ENCODE measurements at places on chromosomes 3 and 15.

GRCh38 chr3:109902549-109902948, 565.2 kb upstream of the DPPA4 start:
- no peak for DNase-seq

- no peak for DNase-seq
These were observed 29.8 kb downstream of the LOXL1 start for GRCh38 chr15:73955861-73956742.

- DNase-seq, result no peak
These were observed 15.6 kb downstream of the THBS1 start for GRCh38 chr15:39596358-39597051.

DNA sequence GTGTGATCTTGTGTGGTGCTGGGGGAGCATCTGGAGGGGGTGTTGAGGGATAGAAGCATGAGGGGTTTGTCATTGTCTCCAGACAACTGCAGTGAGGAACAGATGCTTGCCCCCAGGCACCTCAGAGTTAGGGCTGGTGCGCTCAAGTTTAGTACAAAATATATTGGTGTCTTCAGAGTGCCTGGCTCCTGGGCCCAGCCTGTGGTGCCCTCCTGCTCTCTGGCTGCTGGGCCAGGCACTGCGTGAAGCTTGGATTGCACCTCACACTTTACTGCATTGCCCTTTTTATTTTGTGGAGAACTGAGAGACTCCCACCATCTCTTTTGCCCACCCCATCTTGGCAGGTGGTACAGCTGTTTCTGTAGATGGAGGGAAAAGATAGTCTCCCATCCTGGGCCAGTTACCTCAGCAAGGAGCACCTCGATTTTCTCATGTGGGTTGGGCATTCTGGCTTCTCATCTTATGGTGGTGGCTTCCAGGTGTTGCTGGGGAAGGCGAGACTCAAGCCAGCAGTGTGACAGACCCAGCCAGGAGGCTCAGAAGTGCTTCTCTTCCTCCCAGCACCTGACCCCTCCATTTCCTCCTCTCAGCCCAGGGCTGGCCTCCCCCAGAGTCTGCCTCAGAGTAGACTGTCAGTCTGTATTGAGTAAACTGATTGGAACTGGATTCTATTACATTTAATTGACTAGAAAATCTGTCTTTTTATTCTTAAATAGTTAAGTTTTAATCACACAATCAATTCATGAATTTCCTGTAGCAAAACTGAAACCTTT, 140.5 kb downstream of the DNAJB8 start:
- DNase-seq, result no peak

- no peak for DNase-seq
These were observed 20.3 kb upstream of the ALAS1 start for GRCh38 chr3:52177701-52178042.

DNA sequence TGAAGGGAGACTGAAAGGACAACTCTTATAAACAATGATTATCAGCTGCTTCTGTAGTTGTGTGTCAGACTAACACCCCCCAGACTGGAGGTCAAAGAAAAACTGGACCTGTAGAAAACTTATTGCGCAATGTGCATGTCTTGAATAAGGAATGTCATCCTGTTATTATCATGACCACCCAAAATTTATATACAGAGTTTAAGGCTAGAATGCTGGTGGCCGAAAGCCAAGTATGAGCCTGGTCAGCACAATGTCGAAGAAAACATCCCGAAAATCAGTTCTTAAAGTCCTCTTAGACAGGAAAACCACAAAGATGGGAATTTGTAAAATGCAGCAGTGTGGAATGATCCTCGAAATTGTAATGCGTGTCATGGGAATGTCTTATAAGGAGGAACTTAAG, 29.3 kb downstream of the RFTN1 start:
- DNase-seq, result no peak

GRCh38 chr15:81945014-81945615, 100.7 kb downstream of the MEX3B start:
- no peak for DNase-seq

DNA sequence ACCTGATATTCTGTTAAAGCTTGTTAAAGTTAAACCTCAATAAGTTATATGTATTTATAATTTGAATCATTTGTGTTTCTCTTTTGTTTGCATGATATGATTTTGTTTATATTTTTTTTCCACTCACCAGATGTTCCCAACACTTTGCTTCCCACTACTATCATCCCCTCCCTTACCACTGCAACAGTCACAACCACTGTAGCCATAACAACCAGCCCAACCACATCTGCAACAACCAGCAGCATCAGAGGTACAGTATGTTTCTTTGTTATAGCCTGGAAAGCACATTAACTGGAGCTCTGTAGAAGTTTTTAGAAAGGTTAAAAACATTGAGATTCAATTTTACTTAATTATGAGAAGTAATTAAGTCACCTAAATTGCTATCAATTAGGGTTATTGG, 1011.9 kb downstream of the VGLL3 start:
- DNase-seq, result no peak

DNA sequence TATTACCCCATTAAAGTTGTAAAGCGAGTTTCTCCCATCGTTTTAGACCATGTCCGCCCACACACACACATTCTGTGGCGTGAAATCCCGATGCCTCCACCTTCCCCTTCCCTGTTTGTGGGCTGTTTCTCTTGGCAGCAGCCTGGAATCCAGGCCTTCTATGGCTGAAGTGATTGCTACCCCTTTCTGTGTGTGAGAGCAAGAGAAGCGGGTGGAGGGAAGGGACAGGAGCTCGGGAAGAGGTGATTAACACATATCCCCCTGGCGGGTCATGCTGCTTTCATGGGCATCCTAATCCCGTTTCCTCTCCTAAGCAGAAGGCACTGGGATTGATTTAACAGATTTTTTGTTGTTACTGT, 283.8 kb upstream of the RGMA start:
- no peak for DNase-seq

DNA sequence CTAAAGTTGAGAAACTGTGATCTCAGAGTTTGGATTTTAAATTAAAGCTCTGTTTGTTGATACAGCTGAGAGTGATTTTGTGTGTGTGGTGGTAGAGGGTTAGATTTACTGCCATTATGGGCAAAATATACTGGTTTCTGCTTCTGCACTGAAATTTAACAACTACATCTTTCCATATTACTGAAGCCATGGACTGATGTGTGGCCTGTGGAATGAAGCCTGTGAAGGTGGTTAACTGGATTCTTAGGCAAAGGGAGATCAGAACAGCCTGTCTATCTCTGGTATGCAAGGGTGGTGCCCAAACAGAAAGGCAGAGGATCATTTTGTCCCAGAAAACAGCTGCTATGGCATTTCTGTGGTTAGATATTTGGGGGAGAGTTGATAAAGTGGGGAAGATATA, 297.3 kb upstream of the THBS1 start:
- DNase-seq, result no peak

DNA sequence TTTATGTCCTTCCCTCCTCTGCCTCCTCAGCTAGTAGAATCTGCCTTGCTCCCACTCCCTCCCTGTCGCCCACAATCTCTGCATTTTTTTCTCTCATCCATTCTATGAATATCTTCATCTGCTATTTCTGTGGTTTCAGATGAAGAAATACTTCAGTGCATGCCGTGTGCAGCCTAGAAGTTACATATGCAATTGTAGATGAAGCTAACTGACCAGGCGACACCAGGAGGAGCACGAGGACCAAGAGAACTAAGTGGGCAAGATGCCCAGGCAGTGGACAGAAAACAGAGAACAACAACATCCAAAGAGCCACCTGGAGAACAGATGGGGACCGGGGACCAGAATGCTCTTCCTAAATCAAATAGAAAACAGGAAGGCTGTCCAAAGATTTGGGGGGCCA, 121.4 kb upstream of the ATP11B start:
- DNase-seq, result no peak

- no peak for DNase-seq
These were observed 69.5 kb downstream of the ATP2B2 start for GRCh38 chr3:10435850-10436249.

DNA sequence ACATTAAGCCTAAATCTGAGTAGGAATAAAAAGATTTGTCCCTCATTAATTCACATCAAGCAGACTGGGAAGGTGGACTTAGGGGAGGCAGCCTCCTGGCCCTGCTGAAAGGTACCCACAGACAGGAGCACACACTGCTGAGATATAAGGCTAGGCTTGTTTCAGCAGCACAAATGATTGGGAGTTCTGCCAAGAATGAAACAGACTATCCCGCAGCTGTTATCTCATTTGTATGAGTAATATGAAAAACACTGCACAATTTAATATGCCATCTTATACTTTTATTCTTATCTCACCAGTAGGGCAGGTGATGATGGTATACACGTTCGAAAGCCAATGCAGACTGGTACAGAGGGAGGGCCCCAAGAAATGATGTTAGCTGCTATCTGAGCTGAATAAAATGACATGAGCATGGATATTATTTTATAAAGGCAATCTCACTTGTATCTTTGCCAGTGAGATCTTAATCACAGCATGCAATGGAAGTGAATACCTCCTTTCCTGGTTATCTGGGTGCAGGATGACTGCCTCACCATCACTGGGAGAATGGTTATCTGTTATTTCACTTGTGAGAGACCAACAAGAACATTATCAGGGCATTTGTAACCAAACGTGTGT, 258.7 kb upstream of the PPP2R3A start:
- DNase-seq, result no peak

GRCh38 chr15:69871511-69872134, 226.1 kb downstream of the TLE3 start:
- DNase-seq, result no peak

GRCh38 chr3:140117096-140117526, 182.1 kb downstream of the CLSTN2 start:
- no peak for DNase-seq

- DNase-seq, result no peak
These were observed 32.2 kb upstream of the CDCP1 start for GRCh38 chr3:45178183-45179023.

DNA sequence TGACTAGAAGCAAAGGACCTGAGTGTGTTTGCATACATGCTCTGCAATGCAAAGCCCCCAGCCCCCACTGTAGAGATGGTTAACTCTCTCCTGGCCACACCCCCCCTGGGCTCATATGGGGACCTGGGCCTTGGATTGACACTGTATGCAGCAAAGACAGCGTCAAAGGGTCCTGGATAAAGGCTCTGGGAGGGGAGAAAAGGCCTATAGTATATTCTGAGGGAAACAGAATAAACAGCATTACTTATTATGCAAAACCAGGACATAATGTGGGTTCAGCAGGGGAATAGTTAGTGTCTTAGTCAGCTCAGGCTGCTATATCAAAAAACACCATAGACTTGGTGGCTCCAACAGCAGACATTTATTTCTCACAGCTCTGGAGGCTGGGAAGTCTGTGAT, 158.7 kb downstream of the APBA2 start:
- no peak for DNase-seq

DNA sequence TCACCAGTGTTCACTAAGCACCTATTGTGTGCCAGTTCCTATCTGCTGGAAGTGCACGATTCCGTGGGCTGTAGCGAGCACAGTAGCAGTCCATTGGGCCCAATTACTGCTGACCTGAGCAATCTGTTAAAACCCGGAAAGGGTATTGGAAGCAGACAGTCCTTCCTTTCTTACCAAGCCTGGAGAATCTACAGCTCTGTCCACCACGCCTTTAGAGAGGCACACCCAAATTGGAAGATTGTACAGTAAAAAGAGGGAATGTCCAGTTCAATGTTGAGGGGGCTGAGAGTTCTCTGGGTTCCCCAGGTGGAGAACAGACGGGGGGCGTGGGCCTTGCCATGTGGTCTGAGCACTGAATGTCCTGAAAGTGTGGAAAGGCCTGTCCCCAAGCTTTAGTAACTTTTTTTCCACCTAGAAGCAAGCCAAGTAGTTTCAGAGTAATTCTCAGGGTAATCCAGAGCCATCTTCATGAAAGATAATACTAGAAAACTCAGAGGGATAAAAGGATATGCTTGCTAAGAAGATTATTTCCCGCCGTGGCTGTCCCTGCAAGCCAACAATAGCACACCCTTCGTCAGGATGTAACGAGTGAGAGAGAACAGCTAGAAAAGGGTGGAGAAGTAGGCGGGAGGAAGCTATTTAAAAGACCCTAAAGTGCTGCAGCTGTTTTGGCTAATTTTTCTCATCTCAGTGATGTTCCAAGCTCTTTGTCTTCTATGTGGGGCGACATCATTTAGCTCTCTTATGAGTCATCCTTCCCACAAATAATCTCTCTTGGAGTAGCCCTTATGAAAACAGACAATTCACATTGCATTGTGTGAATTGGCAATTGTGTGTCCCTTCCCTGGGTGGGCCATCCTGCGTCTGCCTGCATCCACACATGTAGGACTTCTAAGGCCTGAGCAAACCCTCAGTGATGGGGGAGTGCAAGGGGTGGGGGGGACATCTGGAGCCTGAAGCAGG, 181.0 kb downstream of the ATG7 start:
- DNase-seq, result no peak

DNA sequence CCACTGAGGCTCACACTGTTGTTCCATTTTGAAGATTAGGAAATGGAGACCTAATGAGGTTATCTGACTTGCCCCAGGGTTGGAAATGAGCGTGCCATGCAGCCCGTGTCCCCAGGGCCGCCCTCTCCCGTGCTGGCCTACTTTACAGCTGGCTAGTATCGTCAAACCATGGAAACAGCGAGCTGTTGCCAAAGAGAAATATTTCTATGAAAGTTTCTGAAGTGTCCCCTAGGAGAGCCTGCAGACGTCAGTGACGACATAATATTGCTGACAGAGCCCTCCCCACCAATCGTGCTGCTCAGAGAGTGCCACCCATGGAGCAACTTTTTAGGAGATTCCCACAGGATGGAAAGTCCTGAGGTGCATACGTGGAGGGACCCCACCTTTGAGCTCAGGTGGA, 11.2 kb upstream of the FAM174B start:
- no peak for DNase-seq

DNA sequence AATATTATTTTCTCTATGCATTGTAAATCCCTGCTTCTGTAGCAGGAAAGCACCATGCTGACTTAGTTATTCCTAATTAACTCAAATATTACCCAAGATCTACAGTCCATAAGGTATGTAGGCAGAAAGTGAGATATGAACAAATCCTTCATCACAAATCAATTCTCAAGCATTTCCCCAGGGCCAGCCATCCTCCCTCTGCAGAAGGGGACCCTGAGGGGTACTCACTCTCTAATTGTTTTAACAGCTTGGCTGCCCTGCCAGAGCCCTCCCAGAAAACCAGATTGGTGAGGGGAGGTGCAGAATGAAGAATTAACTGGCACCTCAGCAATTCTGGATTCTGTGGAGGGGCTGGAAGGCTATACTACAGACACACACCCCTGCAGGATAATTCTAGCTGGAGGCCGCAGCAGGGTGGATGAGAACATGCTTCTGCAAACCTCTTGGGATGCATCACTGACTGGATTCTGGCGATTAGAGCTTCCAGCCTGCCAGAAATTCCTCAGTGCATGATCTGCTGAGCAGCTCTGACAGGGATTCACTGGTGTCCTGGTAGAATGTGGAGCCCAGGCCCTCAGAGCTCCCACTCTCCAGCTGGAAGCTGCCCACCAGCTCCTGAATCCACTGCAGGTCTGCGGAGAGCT, 88.6 kb upstream of the HERC1 start:
- DNase-seq, result no peak

DNA sequence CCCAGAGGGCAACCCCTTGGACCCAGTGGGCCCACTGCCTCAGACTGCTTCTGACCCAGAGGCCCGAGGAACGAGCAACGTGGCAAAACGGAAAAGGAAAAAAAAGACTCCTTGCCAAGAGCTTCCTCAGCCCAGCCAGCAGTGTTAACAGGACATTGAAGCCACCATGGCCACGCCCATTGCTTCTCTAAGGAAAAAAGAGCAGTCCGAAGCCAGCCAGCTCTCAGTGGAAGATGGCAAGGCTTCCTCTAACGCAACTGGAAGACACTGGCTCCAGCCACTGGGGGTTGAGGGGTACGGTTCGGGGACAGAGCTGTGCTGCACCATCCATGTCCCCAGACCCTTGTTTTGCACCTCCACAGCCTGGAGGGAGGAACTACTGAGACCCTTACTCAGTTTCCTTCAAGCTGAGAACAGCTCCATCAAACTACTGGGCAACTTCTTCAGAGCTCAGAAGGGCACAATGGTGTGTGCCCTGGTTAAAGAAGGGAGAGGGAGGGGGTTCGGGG, 10.7 kb downstream of the BMF start:
- no peak for DNase-seq
